NCI-H2107 (cell line): ENCODE measurements at places on chromosomes 11 and 22.

- DNase-seq, result no peak
Measured at GRCh38 chr11:61011950-61012736, 40.7 kb downstream of the CD6 start.

DNA sequence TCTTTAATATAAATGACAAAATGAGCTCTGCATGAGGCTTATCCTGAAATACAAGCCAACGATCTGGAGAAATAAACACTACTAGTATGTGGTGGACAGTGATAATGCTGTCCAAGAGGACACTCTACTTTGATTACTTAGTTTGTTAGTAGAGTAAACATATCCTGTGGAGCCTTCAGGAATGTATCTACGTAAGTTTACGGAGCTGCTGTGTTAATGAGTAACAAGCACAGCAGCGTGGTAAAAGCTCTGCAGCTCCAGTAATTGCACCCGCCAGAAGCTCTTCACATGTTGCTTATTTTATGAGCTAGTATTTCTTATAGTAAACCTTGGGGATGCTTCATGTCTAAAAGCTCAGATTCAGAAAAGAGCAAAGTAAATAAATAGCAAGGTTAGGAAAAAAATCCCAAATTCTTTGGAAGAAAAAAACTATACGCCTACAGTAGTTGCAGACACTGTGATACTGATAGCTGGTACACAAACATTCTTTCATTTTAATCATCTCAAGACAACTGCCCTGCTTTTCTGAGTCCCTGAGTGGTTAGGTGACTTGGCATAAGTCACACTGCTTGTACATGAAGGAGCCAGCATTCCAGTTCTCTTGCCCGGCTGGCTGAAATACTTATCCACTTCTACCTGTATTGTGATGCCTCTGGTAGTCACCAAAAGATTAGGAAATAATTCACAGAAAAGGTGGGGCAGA is 32.7 kb upstream of the CCDC34 start:
- no peak for DNase-seq

DNA sequence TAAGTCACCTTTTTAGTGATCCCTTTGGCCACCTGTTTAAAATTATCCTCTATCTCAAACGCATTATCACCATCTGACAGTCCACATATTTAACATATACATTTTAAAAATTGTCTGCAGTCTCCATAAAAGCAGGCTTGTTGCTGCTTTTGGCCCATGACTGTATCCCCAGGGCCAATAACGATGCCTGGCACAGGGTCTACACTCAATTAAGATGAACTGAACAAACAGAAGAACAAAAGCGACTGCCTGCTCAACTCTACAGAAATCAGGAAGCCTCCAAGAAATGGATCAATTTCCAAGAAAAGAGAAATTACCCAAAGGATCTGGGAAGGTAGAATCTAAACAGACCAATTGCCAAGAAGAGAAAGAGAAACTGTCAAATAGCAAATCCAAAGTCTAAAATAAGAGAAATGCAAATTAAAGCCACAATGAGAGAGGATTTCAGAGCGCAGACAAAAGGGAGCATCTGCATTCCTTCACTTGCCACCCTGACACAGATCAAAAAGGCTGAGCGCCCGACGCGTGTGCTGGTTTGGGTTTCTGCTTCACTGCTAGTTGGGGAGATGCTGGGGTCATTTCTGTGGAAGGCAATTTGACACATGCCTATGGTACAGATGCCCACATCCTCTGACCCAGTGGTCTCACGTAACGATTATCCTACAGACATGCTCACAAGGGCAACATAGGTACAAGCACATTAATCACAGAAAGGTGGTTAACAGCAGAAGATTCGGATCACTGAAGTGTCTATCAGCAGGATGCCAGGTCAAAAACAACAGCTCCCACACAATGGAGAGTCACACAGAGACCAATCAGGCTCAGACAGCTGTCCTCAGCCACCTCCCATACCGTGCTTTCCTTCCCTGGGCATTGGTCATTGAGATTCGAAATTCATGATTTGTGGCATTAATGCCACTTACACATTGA is 55.9 kb downstream of the SHISAL1 start:
- no peak for DNase-seq

DNA sequence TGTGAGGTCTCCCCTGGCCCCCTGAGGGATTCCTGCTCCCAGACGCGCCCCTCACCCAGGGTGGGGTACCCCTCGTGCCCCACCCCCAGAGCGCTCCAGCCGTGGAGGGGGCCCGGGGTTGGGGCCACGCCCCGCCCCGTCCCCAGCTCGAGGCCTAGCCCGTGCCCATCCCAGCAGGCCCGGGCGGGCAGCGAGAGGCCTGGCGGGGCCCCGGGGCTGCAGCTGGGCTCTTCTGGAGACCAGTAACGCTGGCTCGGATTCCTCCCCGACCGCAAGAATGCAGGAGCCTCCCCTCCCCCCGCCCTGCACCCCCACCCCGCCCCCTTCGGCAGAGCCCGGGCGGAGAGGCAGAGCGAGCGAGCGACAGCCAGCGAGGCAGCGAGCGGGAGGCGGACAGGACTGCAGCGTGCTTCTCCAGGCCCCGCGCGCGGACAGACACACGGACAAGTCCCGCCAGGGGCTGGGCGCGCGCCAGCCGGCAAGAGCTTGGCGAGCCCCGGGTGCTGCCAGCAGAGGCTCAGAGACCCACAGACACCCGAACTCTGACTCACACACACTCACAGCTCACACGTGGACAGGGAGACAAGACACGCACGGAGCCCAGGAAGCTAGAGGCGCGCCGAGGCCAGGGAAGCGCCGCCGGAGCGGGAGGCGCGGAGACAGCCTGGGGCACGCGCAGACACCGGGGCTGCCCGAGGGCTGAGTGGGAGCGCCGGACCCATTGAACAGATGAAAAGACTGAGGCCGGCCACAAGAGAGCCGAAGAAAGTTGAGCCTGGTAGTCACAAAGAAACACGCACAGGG is 15.2 kb downstream of the BCL9L start:
- peak; percentile 40 for DNase-seq

DNA sequence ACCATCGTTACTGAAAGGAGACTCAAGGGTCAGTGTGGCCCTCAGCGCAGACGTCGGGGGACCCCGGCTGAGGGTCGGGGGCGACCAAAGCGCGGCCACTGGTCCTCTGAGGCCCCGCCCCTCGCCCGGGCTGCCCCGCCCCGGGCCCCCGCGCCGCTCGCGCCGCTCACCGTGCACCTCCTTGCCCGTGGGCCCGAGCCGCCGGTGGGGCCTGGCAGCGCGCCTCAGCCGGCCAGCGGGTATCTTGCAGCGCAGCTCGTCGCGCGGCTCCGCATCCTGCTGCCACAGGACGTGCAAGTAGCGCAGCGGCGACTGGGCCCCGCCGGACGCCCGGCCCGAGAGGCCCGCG is 419 bp downstream of the ANKRD54 start:
- DNase-seq, result no peak

GRCh38 chr11:113286509-113287497 is 27.6 kb upstream of the TTC12 start:
- no peak for DNase-seq

- DNase-seq, result no peak
Measured at GRCh38 chr11:44930588-44931302, 19.9 kb downstream of the TP53I11 start.

DNA sequence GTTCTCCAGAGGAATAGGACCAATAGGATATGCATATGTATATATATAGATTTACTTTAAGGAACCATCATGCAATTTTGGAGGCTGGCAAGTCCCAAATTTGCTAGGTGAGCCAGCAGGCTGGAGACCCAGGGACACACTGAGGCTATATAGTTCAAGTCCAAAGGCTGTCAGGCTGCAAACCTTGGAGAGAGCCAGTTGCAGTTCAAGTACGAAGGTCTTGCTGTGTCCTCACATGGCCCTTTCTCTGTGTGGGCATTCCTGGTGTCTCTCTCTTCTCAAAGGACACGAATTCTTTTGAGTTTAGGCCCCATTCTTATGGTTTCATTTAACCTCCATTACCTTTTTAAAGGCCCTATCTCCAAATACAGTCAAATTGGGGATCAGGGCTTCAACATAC is 134.4 kb upstream of the SORL1-AS1 start:
- no peak for DNase-seq
